ENCODE measurements at places on chromosomes 2 and 18.

GRCh38 chr18:57859314-57859713 is 56.2 kb upstream of the ATP8B1 start:
- DNase-seq: no peak

GRCh38 chr2:207182911-207183310 is 17.2 kb upstream of the KLF7 start:
- no peak for DNase-seq

DNA sequence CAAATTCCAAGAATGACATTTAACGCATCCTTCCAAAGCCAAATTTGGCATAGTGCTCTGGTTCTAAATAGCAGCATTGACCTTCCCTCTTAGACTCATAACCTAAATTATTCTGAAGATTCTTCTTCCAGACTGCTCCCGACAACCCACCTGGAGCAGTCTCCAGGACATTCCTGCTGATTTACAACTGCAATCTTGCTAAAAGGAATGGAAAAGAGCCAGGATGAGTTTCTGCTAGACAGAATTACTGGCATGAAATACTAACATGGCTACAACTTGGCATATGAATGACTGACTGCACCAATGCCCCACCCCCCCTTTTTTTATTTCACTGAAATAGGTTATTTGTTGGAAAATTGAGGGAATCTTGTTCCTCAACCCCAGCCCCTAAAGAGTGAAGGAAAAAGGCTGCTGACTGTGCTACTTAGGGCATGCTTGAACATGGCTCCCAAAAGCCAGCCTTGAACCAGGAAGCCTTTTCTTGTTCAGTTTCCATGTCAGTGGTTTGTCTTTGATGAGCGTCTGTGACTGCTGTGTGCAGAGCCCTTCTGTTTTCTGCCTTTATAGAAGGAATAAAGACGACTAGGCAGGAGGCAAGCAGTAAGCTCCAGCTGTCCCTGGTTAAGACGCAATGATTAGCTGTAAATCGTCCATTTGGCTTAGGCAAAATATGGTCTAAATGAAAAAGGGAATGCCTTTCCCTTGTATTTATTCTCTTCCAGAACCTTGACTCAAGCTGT is 47.4 kb upstream of the ITGB6 start:
- no peak for DNase-seq

GRCh38 chr2:46811379-46812310 is 104.0 kb downstream of the MCFD2 start:
- DNase-seq: no peak

- no peak for DNase-seq
Measured at GRCh38 chr18:78006774-78007260, 757.2 kb downstream of the GALR1 start.

DNA sequence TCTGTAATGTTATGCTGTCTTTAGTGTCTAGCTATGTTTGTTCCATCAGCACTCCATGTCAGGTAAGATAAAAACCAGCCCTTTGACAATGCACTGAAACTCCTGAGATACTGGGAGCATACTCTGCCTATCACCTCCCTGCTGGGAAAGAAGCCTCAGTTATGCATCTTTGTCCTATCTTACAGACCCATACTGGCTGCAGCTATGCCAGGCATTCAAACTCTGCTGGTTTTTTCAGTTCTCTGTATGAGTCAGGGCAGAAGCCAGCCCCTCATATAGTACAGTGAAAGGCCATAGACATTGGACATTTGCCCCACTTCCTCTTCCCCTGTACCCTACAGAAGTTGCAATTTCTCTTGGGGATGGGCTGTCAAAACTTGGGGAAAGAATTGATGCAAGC is 181.1 kb upstream of the RGPD4 start:
- DNase-seq: no peak

DNA sequence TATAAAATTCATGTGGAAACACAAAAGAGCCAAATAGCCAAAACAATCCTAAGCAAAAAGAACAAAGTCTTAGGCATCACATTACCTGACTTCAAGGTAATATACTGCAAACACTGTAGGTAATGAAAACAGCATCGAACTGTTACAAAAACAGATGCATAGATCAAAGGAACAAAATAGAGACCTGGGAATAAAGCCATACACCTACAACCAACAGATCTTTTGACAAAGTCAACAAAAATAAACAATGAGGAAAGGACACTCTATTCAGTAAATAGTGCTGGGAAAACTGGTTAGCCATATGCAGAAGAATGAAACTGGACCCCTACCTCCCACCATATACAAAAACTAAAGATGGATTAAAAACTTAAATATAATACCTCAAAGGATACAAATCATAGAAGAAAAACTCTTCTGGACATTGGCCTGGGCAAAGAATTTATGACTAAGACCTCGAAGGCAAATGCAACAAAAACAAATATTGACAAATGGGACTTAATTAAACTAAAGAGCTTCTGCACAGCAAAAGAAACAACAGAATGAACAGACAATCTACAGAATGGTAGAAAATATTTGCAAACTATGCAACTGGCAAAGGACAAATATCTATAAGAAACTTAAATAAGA is 218.0 kb downstream of the PHLPP1 start:
- DNase-seq: no peak

DNA sequence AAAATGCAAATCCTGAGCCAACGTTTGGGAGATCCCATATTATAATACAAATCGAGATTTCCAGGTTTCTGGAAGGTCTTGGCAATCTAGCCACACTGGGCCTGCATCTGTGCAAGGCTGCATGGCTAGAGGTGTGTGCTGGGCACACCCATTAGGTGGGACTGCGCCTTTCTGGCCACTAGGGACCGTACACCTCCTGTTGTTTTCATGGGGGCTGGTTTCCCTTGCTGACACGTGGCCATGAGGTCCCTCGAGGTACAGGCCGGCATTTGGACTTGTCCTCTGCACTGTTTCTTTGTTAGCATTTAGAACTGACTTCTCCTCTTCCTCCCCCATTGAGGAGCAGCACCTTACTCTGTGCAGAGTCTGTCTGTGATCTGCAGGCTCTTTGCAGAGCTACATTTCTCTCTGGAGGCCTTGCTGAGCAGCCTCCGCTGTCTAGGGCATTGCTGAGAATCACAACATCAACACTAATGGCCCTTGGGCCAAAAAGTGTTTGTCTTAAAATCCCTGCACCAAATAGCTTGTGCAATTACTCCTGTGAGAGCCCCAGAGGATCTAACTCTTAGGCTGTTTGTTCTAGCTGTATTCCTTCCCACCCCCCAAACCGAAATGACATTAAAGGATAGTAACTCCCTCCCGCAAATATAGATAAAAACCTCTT is 131.2 kb downstream of the NEDD4L start:
- DNase-seq: no peak

GRCh38 chr2:238632181-238633060 is 205.7 kb downstream of the ASB1 start:
- no peak for DNase-seq

- no peak for DNase-seq
Measured at GRCh38 chr18:24876266-24876665, 415.8 kb downstream of the HRH4 start.

DNA sequence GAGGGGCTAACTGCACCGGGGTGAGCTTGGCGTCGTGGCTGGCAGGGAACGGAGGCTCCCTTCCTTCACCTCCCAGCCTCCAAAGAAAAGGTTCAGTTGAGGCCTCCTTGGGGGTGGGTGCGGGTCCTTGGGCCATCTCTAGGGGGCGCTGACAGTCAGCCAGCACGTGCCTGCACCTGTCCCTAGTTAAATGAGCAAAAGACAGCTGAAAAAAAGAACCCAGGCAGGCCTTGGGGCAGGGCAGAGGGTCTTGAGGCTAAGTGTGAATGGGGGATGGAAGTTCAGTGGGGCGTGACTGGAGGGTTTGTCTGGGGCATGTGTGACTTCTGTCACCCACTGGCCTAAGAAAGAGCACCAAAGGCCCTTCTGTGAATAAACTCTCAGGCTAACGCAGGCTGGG is 56.4 kb downstream of the ZFP36L2 start:
- DNase-seq: peak; percentile 69

DNA sequence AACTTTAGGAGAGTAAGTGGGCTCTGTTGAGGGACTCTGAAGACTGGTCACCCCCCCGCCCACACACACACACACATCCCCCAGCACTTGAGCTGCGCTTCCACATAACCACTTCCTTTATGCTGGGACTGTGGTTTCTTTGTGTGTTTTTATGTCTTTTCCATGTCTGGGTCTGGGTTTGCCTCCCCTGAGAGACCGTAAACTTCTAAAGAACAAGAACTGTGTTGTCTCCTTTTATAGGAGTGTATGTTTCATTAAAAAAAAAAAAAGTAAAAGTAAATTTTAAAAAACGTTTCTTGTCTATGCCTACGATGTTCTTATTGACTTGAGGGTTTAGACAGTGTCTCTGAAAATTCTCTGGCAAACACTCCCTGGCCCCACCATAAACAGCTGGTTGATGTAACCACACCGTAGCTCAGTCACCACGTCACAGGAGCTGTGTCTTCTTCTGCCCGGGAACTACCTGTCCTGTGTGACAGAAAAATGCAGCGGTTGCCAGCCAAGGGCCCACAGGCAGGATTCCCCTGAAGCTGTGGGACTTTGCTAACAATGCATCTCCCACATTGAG is 68.0 kb downstream of the KLHL29 start:
- no peak for DNase-seq

GRCh38 chr2:67526283-67526682 is 129.2 kb downstream of the ETAA1 start:
- DNase-seq: no peak

DNA sequence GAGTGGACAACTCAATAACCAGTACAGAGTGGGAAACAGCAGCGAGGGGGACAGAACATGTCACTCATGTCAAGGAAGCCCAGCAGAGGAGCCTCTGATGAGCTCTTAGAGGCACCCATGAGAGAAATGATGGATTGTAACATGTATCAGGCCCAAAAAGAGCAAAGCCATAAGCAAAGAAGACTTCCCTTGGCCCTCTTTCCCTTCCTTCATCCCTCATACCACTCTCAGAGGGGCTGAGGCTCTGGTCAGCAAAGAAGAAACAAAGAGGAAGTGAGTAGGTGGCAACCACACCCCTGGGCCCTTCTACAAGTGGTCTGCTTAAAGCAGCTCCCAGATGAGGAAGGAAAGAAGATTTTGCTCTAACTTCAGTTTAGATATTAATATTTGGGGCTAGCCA is 112.8 kb downstream of the CDC42EP3 start:
- no peak for DNase-seq

GRCh38 chr2:54499661-54500060 is 43.5 kb downstream of the SPTBN1 start:
- DNase-seq: no peak

- DNase-seq: no peak
Measured at GRCh38 chr2:3572620-3573019, 2.4 kb upstream of the RPS7 start.

DNA sequence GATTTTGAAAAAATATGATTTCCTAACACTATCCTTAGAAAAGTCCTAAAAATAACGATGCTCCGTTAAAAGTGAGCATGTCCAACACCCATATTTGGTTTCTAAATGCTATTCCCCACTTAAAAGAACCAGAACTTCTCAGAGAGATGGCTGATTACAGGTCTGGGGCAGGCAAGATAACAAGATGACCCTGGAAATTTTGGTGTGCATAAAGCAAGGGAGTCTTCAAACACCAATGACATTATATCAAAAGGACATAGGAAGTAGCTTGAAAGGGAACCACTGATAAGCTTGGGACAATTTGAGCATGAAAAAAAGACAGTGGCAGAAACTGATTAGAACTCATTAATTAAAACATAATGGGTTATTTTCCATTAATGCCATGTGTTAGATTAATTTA is 17.9 kb downstream of the STK17B start:
- no peak for DNase-seq

DNA sequence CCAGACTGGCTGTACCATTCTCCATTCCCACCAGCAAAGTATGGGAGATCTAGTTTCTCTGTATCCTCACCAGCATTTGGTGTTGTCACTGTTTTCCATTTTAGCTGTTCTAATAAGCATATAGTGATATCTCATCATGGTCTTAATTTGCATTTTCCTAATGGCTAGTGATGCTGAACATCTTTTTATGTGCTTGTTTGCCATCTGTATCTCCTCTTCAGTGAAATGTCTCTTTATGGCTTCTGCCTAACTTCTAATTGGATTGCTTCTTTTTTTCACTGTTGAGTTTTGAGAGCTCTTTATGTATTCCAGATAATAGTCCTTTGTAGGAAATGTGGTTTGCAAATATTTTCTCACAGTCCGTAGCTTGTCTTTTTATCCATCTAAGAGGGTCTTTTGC is 18.9 kb upstream of the BIN1 start:
- DNase-seq: no peak

- DNase-seq: no peak
Measured at GRCh38 chr2:213723041-213723560, 438.8 kb downstream of the SPAG16 start.

DNA sequence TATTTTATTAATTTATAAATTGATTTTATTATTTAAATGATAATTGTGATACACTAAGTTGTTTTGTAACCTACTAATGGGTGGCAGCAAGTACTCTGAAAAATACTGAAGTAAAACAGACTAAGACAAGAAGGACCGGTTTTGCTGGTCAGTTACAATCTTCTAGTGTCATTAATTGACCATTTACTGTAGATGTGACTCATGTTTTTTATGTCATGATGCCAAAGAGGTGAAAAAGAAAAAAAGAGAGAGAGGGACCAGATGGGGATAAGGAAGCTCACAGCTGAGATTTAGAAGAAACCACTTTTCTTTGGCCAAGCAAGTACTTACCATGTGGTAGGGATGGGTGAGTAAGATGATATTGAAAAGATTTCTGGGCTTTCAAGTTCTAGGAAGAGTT is 955.8 kb upstream of the LRRTM1 start:
- no peak for DNase-seq

DNA sequence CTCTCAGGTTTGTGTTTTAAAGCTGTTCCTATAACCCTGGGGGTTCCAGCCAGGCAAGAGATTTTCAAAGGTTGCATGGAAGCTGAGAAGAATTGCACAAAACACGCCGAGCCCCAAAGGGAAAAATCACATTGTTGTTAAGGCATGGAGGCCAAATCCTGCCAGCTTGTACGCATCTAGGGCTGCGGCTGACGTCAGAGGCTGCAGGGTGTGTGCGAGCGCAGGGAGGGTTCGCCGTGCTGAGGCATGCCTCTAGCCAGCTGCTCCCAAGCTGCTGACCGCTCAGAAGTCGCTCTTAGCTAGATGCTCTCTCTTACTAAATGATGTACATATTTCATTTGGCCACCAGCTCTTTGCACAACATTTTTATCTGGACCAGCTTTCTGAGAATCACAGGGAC is 191.8 kb downstream of the LPIN1 start:
- DNase-seq: no peak
